NCI-H1092 treated with DMSO at 0.1 percent for 48 hours (cell line): ENCODE measurements at places on chromosomes 5 and 9.
A peak's percentile ranks its signal among the peaks of the same experiment; 100 is the strongest.

GRCh38 chr9:13284011-13284410, 4.5 kb upstream of the MPDZ start:
- DNase-seq: no peak

- DNase-seq: no peak
These were observed 15.3 kb downstream of the SUSD1 start for GRCh38 chr9:112159781-112160180.

- DNase-seq: no peak
These were observed 42.2 kb upstream of the FCN1 start for GRCh38 chr9:134959971-134960310.

DNA sequence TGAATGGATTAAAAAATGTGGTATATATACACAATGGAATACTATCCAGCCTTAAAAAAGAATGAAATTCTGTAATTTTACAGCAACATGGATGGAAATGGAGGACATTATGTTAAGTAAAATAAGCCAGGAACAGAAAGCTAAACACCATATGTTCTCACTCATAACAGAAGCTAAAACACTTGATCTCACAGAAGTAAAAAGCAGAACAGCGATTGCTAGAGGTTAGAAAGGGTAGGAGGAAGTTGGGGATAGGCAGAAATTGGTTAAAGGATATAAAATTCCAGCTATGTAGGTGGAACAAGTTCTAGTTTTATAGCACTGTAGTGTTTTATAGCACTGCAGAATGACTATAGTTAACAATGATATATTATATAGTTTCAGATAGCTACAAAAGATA, 15.8 kb downstream of the MARCHF3 start:
- DNase-seq: no peak

DNA sequence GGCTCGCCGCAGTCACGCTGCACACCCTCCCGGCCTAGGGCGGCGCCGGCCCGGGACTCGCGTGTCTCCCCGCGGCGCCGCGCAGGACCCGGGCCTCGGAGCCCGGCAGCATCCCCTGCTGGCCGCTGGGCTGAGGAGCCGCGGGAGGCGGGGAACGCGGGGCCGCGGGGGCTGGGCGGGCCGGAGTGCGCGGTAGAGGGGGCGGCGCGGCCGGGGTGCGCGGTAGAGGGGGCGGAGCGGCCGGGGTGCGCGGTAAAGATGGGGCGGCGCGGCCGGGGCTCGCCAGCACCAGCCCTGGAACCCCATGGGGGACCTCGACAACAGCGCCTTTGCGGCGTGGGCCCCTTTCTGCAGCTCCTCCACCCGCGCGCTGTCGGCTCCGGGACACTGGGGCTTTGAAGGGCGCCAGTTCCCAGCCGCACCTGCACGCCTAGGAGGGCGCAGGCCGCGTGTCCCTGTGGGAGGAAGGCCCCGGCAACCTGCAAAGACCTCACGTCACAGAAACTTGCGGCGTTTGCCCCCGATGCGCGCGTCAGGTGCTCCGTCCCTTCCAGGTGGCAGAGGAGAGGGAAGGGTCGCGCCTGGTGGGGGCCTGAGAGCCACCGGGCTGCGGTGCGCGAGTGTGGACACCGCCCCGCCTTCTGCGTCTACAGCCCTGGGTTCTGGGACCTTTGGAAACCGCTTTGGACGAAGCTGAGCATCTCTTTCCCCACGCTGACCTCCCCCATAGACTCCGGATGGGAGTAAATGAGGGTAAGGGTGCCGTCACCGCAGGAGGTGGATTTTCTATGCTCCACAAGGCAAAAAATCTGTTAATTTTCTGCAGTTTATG, 49.6 kb downstream of the NSUN2 start:
- DNase-seq: peak; percentile 38

GRCh38 chr5:107085572-107085971, 585.2 kb downstream of the EFNA5 start:
- DNase-seq: no peak

GRCh38 chr9:107878462-107878861, 388.9 kb upstream of the KLF4 start:
- no peak for DNase-seq

- no peak for DNase-seq
These were observed 36.1 kb upstream of the NDFIP1 start for GRCh38 chr5:142072488-142072887.

GRCh38 chr5:15794052-15794985, 294.3 kb downstream of the FBXL7 start:
- no peak for DNase-seq

DNA sequence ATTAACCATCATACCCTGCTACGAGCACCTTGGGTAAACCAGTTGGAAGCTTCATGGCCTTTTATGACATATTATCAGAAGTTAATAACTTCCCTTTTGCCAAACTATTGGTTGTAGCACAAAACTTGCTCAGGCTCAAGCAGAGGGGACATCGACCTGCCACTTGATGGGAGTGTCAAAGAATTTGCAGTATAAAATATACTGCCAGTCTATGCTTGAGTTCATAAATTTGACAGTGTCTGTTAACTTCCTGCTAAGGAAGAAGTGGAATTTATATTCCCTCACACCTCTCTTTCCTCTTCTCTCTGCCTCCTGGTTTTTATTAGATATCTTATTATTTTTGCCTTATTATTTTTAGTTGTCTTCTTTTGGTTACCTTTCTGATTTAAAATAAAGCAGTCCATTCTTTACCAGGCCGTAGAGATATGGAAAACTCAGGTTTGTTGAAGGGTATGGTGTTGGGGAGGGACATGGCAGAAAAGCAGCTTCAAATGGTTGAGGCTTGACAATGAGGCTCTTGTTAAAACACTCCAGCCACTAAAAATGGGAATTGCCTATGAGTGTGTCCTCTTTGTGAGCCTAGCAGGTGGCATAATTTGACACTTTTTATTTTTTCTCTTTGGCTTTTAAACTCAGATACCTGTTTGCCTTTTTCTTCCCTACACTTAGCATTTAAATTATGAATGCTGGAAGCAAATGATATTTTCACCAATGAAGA, 298.0 kb downstream of the DOCK8 start:
- DNase-seq: peak; percentile 50

- DNase-seq: no peak
These were observed 69.6 kb upstream of the CACNA1B start for GRCh38 chr9:137807721-137808703.
